Kidney (tissue), 22 donors: ENCODE measurements at places on chromosomes 12 and 14. TPM values are rescaled to one million over a fixed set of nuclear protein-coding genes. Genes with fewer than 3 reads are reported as not detected.
A peak's percentile ranks its signal among the peaks of the same experiment; 100 is the strongest.

DNA sequence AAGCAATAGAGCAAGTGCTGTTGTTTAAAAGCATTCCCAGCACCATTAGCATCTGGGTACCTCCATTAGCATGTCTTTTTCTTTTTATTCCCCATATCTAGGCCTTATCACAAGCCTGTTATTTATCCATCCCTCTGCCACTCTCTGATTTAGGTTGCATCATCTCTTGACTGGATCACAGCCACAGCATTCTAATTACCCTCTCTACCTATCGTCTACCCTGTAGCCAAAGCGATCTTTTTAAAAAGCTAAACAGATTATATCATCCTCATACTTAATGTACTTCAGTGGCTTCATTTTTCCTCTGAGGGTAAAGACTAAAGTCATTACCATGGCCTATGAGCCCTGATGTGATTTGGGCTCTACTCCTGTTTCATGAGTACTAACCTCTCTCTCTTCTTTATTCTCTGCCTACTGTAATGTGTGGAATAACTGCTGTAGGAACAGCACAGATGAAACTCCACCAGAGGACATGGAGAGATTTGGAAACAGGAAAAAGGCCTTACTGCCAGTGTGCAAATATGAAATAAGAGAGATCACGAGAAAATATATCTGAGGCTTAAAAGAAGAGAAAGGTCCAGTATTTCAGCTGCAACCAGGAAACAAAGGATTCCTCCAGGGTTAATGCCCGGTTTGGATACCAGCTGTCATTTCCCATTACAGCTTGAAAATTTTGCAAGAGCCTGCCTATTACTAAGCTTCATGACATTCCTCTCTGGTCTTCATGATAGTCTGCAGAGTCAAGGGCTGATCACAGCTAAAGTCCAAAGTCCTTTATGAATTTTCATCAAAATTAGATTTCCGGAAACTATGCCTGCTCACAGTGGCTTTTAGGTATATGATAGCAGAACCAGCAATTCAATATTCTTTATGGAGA, 422.5 kb upstream of the PDE3A start:
- no peak for DNase-seq

DNA sequence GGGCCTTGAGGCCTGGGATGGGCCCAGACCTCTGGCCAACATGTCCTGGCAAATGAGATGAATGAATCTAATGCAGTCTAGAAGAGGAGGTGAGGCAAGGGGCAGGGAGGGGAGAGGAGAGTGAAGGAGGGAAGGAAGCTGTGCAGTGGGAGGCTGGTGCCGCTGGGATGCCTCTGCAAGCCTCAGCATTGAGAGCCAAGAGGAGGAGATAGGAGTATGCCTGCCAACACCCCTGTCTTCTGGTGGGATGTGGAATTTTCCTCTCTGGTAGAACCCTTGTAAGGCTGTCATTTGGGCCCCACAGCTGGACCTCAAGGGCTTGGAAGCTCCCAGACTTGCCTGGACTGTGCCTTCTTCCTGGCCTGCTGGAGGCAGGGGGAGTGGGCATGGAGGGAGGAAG, 21.9 kb downstream of the KRT80 start:
- no peak for DNase-seq

DNA sequence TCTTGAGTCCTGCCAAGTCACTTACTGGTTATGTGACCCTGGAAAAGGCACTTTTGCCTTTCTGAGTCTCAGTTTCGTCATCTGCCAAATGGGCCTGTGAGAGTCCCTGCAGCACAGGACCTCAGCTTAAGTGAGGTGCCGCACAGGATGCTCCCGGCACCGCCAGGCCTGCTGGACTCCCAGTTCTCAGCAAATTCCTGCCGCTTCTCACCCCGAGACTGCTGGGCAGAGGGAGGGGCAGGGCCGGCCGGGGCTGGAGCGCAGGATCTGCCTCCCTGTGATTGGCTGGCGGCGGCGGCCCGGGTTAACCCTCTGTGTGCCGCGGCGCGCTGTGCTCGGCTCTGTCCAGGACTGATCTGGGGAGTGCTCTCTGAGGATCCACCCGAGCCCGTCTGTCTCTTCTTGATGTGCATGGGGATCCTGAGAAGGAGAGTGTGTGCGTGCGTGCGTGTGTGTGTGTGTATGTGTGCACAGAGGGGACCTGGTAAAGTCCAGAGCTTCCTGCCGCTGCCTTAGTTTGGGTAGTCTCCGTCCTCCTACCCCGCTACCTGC, 8.6 kb downstream of the SETD1B start:
- peak; percentile 80 for DNase-seq

Gene B4GALNT3
- 12.5 TPM for total RNA-seq

- DNase-seq: no peak
Measured at GRCh38 chr12:131494741-131495524, 216.0 kb upstream of the SFSWAP start.

GRCh38 chr14:44982594-44982993, 20.6 kb downstream of the TOGARAM1 start:
- no peak for DNase-seq

DNA sequence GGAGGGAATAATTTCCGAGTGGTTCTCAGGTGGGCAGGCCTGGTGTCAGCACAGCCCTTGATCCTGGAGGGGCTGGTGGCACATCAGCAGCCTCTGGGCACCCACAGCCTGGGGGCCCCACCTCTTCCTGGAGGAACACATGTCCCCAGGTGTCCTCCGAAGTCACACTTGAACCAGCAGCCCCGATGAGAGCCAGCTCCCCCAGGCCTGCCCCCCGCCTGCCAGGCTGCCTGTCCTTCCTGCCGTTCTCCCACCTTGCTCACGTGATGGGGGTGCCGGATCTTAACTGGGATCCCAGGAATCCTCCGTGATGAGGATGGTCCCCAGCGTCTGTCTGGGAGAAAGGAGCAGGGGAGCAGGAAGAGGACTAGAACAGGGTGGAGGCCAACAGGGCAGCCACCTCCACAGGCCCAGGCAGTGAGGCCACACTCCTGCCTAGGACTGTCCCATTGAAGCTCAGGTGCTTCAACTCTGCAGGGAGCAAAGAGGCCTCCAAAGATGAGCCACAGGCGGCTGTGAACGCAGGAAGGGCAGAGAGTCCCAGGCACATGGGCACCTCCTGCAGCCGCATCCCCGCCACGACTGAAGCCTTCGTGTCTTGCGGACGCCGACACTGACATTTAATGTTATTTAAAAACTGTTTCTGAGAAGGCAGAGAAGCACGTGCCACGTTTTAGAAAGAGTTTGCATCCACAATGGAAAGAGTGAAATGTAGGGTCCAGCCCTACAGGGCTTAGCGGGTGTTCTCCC, 77.5 kb downstream of the GALNT9 start:
- no peak for DNase-seq

DNA sequence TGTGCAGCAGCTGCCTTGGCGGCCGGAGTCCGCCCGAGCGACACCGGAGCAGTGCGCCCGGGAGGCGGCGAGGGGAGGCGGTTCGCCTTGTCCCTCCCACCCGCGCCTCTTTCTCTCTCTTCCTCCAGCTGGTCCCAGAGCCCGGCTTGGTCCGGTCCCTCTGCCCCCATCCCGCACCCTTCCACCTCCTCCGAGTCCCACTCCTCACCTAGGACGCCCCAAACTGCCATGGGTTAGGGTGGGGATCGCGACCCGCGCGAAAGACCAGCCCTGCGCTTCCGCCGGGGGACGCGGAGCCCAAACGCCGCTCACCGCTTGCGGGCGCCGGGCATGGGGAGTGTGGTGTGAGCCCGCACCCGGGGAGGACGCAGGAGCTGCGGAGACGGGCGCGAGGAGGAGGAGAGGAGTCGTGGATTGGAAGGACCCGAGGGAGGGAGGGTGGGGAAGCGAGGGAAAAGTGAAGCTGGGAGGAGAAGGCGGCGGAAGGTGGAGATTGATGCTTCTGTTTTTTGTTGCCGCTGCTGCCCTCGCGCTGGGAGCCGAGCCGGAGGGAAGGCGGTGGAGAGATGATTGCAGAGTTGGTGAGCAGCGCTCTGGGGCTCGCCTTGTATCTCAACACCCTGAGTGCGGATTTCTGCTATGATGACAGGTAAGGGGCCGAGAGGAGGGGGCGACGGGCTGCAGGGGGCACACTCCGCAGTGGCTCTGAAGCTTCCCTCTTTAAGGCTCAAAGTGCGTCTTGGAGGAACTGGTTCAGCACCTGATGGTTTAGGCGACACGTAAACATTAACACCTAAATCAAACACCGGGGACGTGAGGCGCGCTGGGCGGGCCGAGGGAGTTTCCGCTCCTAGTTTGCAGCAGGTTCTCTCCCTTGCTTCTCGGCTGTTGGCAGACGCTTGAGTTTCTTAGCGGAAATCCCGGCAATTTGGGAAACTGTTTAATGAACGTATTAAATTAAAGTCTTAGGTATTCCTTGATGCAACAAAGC, 610 bp downstream of the TMTC2 start:
- DNase-seq: peak; percentile 90

DNA sequence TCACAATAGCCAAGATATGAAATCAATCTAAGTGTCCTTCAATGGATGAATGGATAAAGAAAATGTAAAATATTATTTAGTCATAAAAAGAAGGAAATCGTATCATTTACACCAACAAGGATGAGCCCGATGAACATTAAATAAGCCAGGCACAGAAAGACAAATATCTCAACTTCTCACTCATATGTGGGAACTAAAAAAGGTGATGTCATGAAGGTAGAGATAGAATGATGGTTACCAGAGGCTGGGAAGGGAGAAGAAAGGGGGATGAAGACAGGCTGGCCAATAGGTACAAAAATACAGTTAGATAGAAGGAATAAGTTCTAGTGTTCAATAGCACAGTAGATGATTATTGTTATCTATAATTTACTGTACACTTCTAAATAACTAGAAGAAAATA, 94.9 kb upstream of the RAP1B start:
- no peak for DNase-seq

DNA sequence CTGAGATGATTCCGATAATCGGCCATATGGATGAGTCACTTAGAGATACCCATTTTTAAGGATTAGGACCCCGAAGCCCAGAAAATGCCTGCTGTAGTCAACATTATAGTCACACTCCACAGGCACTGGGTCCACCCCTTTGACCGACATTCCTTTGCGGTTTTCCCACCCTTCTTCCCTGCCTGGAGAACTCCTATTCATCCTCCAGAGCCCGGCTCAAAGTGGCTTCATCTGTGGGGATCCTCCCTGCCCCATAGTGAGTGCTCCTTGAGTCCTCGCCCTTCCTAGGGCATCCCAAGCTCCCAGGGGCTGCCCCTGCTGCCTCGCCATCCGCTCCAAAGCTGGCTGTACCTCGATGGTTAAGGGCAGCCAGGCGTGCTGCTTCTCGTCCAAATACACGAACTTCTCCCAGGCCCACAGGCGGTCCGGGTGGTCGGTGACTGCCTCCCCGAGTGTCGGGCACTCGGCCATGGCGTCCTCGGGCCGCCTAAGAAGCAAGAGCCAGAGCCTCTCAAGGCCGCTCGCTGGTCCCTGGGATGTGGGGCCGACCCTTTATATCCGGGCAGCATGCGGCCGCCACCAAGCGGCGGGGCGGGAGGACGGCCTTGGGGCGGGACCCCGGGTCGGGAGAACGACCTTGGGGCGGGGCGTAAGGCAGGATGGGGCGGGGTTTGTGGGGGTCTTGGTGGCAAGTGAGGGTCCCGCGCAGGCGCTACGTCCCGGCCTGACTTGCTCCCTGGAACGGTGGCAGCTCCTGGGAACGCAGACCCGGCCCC, at the start of gene TCL1A:
TCL1A (minus strand) TSS at position 530 of the 776 bp plus-strand sequence; CDS start at position 471, 59 bp downstream.
- DNase-seq: no peak

Gene TAS2R20
- total RNA-seq: 4.1 TPM

Gene GZMB
- 1.6 TPM for total RNA-seq

DNA sequence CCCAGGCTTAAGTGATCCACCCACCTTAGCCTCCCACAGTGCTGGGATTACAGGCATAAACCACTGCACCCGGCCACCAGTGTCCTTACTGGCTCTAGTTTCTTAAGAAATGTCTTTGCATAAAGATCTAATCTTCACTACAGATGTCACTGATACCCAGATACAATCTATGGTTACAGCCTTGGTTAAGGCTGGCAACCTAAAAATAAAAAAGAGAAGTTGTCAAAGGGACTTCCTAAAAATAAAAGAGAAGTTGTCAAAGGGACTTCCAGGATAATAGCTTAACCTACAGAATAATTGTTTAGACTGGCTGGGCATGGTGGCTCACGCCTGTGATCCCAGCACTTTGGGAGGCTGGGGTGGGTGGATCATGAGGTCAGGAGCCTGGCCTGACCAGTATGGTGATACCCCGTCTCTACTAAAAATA, 27.6 kb downstream of the ETFBKMT start:
- no peak for DNase-seq

DNA sequence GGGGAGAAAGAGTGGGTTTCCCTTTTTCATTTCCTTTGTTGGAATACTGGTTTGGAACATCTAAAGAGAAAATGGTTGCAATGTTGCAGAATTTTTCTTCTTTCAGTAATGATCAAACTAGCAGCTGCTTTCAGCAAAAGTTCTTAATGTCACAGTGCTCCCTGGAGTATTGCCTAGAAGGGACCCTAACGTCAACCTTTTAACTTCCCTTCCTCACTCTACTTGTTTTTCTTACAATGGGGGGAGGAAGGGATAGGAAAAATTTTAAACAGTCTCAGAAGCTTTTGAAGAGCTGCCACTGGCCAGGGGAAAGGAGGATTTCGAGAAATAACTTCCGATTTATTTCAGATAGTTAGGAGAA, 521.8 kb downstream of the MED13L start:
- no peak for DNase-seq

DNA sequence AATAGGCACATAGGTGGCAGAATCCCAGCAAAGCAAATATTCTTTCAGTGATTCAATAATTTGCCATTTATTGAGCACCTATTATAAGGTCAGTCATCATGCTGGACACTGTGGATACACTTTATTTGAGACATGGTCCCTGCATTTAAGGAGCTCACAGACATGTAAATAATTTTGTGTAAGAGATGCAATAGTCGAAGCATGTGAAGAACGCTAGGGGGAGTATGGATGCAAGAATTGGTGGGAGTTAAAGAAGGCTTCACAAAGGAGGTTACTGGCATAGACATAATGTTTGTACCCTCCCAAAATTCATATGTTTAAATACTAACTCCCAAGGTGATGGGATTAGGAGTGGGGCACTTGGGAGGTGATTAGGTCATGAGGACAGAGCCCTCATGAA, 260.6 kb upstream of the GARIN6 start:
- no peak for DNase-seq

DNA sequence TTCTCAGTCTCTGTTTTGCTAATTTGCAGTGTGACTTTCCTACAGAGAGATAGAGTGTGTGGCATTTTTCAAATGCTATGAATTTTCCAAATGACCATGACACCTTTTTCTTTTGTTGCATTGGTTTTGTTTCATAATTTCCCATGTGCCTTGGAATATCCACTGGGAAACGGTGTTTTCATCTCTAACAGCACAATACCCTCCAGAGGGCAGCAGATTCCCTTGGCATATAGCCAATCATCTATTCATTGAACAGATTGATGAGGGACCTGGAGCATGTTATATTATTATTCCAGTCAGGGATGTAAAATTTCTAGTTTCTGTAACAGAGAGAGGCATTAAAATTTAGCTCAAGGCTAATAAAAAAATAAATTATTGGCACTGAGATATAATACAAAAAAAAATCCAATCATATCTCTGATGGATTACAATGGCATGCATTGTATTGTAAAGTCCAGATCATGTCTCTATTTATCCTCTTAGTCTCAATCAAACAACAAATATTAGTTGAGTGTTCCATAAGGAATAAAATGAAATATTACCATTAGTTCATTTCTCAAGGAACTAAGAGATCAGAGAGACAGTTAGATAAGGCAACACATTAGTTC, 29.6 kb upstream of the NTN4 start:
- DNase-seq: no peak

GRCh38 chr14:47466916-47467315, 208.5 kb downstream of the MDGA2 start:
- DNase-seq: no peak

Gene NOPCHAP1
- total RNA-seq: 15.3 TPM

- DNase-seq: no peak
Measured at GRCh38 chr12:42346403-42347002, 20.5 kb downstream of the PPHLN1 start.

GRCh38 chr14:25252793-25253192, 202.8 kb upstream of the STXBP6 start:
- DNase-seq: peak; percentile 48
